ENCODE measurements at places on chromosomes 7 and 10.

DNA sequence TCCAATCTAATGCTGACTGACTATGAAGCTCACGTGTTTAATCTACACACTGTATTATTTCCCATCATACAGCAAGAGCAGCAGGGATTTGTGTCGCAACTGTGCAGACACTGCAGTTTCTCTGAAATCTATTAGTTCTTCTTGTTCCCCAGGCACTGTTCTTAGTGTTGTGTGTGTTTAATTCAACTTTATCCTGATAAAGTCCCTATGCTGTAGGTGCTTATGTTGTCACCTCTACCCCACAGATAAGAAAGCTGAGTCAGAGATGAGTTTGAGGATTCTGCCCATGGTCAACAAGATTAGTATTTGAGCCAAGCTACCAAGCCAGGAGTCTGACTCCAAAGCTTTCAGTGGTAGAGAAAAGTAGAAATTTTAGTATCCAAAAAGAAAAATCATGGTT is 22.5 kb upstream of the EPHB6 start:
- no peak for DNase-seq

DNA sequence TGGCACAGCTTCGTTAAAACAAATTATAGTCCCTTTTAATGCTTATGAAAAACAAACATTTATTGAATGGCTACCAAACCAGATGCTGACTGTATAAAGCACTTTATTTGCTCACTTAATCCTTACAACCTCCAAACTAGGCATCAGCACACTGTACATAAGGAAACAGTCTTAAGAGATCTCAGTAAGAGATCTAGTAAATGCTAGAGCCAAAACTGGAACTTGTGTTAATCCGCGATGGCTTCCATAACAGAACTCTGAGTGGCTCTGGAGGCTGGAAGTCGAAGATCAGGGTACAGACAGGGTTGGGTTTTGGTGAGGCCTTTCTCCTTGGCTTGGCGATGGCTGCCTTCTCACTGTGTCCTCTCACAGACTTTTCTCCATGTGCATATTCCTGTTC is 27.0 kb downstream of the PDZD8 start:
- DNase-seq, result no peak

- no peak for DNase-seq
These were observed 112.3 kb upstream of the PFKP start for GRCh38 chr10:2955064-2955463.

DNA sequence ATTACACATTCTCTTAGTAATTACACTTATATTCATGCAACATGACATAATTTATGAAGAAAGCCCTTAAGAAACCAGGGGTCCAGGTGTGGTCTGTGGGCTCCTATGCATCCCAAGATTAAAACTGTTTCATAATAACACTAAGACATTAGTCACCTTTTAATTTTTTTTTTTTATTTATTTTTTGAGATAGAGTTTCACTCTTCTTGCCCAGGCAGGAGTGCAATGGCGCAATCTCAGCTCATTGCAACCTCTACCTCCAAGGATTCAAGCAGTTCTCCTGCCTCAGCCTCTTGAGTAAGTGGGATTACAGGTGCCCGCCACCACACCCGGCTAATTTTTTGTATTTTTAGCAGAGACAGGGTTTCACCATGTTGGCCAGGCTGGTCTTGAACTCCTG is 12.5 kb downstream of the GDI2 start:
- DNase-seq, result no peak

- no peak for DNase-seq
These were observed 338.0 kb upstream of the MKI67 start for GRCh38 chr10:128463991-128464760.

All from stimulated activated CD8-positive, alpha-beta memory T cell treated with anti-CD3 and anti-CD28 coated beads, Interleukin-4, amount 100 ng/mL, for 24 hours (primary cell).